ENCODE measurements at places on chromosomes 3 and 15. TPM values are rescaled to one million over a fixed set of nuclear protein-coding genes. Genes with fewer than 3 reads are reported as not detected.

Gene ZNF710
- 30.2 TPM for total RNA-seq

Gene GOLGA8S
- total RNA-seq: 0.29 TPM

Gene RPL39L
- 2.7 TPM for total RNA-seq

Gene ZDHHC23
- 7.7 TPM for total RNA-seq

Gene ITIH1
- 4.8 TPM for total RNA-seq

Gene CPB1
- total RNA-seq: 16.5 TPM

All from mucosa of gallbladder (tissue), 1 donor.